Renal cortical epithelial cell (primary cell): ENCODE measurements at places on chromosomes 13 and 19.

- DNase-seq, result no peak
Observed at GRCh38 chr13:33543631-33544265, 258.2 kb upstream of the STARD13 start.

- DNase-seq, result no peak
Observed at GRCh38 chr19:6238256-6238642, 41.5 kb downstream of the MLLT1 start.

DNA sequence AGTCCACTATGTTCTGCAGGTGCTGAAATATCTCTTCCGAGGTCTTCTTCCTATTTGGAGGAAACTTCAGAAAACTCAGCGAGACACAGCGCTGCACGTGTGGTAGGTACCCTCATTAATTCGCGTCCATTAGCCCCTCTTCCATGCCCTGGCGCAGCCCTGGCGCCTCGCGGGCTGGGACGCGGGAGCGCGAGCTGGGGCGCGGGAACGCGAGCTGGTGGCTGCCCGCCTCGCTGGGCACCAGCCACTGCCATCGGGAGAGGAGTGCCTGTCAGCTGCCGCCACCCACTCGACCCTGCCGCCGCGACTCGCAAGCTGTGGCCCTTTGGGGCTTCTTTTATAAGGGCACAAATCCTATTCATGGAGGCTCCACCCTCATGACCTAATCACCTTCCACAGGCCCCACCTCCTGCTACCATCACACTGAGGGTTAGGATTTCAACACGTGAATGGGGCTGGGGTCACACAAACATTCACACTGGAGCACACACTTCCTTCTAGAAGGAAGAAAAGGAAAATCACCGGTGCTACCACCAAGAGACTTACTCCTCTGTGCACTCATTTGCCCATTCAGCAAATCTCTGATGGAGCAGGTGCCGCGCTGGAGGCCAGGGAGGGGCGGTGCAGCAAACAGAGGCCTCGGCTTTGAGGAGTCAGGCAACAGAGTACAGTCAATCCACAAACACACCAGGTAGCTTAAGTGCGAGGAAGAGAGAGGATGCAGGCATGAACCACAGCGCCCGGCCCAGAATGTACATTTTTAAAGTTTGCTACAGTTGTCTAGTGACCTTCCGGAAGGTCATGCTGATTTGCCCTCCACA, 43.0 kb upstream of the LATS2 start:
- DNase-seq, result no peak

GRCh38 chr19:45924891-45925447, 10.4 kb upstream of the NANOS2 start:
- DNase-seq, result no peak

DNA sequence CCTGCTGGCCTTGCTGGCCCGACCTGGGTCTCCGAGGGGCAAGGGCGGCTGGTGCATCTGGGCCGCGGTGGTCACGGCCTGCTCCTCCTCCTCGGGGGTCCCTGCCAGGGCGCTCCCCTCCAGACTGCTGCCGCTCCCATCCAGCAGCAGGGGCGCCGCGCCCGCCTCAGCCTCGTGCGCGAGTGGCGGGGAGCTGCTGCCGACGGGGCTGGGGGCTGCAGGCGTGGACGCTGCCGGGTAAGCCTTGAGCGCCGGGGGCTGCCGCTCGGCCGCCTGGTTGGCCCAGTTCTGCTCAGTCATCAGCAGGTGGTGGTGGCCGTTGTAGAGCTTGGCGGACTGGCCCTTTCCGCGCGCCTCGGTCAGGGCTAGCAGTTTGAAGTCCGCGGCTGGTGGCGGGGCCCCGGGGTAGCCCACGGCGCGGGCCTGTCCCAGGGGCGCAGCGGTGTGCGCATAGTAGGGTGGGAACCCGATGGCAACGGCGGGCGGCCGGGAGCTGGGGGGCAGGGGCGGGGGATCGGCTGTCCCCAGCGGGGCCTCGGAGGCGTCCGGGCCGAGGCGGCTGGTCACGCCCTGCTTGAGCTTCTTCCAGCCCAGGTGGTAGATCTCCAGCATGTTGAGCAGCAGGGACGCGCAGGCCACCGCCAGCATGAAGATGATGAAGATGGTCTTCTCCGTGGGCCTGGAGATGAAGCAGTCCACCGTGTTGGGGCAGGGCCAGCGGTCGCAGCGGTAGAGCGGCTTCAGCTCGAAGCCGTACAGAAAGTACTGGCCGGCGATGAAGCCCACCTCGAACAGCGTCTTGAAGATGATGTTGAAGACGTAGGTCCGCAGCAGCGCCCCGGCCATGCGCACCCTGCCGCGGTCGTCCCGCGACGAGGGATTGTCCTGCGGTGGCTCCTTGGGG, 18.6 kb downstream of the GJA3 start:
- no peak for DNase-seq

DNA sequence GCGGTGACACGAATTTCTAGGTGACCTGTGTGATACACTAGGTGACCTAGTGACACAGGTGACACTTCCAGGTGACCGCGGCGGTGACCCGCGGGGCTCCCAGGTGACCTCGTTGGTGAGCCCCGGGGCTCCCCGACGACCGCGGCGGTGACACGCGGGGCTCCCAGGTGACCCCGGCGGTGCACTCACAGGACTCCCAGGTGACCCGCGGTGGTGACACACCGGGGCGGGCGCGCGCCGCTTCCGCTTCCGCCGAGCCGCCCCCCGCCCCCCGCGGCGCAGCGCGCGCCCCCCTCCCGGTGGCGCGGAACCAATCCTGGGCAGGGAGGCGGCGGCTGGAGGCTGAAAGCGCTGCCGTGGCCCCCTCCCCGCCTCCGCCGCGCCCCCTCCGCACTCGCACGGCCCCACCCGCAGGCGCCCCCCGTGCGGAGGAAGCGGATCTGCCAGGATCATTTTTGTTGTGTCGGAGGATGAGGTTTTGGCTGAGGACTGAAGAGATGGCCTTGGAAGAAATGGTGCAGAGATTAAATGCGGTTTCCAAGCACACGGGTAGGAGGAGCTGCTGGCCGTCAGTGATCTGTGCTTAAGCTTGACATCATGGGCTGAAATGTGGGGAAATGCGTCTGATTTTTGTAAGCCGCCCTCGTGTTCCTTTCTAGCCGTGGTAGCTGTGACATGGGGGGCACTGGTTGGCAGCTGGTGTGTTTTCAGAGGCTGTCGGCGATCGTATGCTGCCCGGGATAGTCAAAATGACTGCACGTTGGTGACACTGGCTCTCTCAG, at the start of gene MCF2L:
Gene MCF2L, plus strand, starts transcription at position 305 of the 782 bp plus-strand sequence. Its CDS starts 166 bp downstream, at position 471.
- DNase-seq, result no peak

- DNase-seq, result no peak
Observed at GRCh38 chr13:99702687-99703319, 201.5 kb downstream of the TM9SF2 start.

DNA sequence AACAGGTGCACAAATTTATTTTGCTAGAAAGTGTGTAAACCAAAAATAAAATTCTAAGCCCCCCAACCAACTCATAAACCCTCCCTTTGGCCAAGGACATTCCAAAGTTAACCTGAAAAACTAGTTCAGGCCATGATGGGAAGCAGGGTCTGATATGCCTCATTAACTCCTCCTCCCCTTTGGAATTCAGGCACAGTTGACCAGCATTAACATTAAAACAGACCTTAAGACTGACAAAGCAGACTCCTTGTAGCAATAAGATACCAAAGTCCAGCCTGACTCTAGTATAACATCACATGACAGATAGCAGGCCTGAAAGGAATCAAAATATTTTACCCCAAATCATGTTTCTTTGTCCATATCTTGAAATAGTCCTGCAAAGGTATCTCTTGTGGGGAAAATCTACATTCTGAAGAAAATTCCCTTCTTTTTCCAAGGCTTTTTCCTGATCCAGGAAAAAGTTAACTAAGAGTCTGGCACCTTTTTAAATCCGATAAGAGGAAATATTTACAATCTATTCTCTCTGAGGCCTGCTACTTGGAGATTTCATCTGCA, 19.7 kb downstream of the NEK5 start:
- peak; percentile 77 for DNase-seq

DNA sequence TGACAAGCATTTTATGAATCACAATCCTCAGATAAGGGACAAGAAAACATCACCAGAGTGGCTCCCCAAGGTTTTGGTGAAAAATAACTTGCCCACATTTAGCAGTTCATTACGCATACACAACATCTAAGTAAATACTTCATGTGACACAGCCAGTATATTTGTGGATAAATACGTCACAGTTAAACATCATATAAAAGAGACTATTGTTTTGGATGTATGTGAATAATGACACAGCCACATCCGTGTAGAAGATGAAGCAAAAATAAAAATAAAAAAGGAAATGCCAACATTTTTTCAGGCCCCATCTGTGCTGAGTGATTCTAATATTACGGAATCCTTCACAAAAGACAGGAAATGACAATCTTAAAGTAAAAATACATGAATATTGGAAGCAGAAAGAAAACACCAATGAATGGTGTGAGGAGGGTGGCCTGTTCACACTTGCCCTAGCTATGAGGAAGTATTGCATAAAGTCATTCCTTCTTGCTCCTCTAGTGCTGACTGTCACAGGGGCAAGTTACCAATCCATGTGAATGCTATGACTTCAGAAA, 457.1 kb downstream of the KLF12 start:
- peak; percentile 24 for DNase-seq

DNA sequence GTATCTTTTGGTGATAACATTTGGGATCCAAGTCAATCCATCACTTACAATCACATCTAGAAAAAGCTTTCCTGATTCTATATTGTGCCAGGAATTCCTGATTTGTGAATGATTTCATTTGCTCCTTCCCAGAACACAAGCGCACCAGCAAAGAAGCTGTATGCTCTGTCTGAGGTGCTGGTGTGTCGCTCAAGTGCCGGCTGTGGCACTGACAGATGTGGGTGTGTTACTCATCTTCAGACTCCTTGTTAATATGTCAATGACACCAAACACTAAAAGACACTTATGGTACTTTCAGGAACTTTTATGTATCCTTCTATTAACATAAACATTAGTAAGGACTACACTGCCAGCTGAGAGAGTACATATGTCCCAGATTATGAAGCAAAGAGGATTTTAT, 429.1 kb downstream of the ITGBL1 start:
- DNase-seq, result no peak

GRCh38 chr13:42747399-42747873, 33.9 kb upstream of the FAM216B start:
- DNase-seq, result peak; percentile 63

DNA sequence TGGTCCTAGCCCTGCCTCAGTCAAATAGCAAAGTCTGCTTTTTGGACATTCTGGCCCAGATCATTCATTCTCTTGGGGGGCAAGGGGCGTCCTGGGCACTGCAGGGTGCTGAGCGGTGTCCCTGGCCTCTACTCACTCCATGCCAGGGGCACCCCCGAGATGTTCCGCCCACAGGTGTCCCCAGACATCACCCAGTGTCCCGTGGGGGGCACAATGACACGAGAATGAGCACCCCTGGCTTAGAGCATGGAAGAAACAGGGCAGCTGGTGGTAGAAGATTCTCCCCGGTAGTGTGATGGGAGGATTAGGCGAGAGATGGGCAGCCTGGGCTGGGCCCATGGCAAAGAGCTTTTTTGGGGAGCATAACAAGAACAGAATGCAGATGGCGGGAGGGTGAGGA, 5.3 kb upstream of the TLE5 start:
- DNase-seq, result no peak

DNA sequence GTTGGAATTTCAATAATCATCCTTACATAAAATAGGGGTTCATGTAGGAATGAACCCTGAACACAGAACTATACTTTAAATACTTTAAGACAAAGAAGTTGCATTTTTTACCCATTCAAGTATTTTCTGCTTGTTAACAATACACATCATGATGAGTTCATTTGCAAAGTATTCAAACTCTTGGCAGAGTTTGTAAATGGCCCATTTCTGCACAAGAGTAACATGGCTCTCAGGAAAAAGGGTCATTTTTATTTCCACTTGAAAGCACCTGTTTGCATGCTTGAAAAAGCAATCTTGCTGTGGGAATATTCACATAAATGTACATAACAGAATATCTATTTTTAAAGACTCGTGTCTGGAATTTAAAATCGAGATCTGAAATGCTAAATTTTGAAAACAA, 18.1 kb downstream of the ESD start:
- peak; percentile 29 for DNase-seq

DNA sequence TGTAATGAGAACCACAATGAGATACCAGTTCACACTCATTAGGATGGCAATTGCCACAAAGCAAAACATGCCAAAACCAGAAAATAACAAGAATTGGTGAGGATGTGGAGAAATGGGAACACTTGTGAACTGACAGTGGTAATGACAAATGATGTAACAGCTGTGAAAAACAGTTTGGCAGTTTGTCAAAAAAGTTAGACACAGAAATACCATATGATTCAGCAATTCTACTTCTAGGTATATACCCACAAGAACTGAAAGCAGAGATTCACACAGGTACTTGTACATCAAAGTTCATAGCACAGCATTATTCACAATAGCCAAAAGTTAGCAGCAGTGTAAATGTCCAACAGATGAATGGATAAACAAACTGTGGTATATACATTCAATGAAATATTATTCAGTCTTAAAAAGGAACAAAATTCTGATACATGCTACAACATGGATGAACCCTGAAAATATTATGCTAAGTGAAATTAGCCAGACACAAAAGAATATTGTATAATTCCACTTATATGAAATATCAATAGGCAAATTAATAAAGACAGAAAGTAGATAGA, 96.5 kb downstream of the UGGT2 start:
- DNase-seq, result no peak

GRCh38 chr13:84025824-84026223, 143.6 kb upstream of the SLITRK1 start:
- DNase-seq, result no peak

DNA sequence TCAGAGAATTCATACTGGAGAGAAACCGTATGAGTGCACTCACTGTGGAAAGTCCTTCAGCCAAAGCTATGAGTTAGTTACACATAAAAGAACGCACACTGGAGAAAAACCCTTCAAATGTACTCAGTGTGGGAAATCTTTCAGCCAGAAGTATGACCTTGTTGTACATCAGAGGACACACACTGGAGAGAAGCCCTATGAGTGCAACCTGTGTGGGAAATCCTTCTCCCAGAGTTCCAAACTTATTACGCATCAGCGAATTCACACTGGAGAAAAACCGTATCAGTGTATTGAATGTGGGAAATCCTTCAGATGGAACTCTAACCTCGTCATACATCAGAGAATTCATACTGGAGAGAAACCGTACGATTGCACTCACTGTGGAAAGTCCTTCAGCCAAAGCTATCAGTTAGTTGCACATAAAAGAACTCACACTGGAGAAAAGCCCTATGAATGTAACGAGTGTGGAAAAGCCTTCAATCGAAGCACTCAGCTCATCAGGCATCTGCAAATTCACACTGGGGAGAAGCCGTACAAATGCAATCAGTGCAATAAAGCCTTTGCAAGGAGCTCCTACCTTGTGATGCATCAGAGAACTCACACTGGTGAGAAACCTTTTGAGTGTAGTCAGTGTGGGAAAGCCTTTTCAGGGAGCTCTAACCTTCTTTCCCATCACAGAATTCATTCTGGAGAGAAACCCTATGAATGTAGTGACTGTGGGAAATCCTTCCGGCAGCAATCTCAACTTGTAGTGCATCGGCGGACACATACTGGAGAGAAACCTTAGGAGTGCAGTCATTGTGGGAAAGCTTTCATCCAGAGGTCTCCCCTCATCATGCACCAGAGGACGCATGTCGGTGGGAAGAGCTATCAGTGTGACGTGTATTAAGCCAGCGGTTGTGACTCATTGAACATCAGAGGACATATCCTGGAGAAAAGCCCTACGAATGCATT, 16.5 kb upstream of the ZNF8 start:
- no peak for DNase-seq
